ENCODE measurements at places on chromosomes 7 and 10.

DNA sequence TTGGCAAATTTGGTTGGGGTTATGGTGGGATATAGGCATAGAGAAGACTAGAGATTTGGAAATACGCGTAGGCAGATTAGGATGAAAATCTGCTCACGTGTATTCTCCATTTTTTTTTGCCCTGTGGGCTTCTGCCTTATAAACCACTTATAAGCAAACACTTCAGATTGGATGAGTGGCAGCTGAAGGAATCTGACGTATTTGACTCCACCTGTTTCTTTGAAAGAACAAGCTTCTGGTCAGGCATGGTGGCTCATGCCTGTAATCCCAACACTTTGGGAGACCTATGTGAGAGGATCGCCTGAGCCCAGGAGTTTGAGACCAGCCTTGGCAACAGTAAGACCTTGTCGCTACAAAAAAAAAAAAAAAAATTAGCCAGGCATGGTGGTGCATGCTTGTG is 5.1 kb downstream of the STK31 start:
- no peak for DNase-seq

GRCh38 chr10:89122433-89123051 is 84.6 kb downstream of the CH25H start:
- no peak for DNase-seq

DNA sequence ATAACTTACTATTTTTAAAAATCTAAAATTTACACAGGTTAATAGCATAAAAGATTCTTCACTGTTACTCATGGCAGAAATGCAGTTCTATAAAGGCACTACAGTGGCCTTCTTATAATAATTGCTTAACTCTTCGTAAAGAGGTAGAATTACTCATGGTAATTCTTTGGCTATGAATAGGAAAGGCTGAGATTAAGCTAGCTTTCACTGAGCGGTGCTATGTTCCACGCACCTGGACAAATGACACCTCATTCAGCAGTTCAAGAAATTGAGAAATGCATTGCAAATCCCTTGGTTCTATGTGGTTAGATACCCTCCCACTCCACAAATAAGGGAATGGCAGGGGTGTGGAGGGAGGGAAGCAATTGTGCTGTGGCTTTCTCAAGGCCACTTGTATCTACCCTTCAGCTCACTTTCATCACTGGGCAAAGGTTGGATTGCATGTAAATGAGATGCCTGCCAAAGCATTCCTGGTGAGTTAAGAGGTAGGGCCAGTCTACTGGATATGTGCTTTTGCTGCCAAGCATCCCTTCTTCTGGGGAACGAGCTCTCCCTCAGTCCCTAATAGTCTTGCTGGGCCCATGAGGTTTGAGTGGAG is 210.9 kb downstream of the TEX36 start:
- no peak for DNase-seq

GRCh38 chr7:135770139-135770710 is 21.6 kb upstream of the FAM180A start:
- DNase-seq = no peak
